ENCODE measurements at places on chromosomes 3 and 15.

DNA sequence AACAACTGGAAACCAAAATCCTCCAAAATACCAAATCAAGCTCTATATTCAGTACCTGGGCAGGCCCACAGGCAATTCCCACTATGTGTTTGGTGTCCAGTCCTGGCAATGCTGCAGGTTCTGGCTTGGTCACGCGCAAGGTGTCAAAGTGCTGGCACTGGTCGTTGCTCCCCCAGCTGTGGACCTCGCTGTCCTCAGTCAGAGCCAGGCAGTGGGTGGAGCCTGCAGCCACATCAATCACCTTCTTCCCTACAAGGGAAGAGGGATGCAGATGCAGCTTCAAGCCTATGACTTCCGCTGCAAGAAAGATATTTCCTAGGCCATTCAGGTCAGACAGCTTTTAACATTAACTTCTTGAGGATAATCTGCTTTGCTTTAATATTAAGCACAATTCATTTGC, 61.3 kb downstream of the HERC2 start:
- DNase-seq, result no peak
- H3K27ac ChIP-seq, result no peak overlapping the region
- peaks cover 13% of the 10 kb centered on the region for H3K36me3 ChIP-seq
- H3K4me1 ChIP-seq, result no peaks in the 10 kb centered on the region

- H3K4me1 ChIP-seq, result no peaks in the 10 kb centered on the region
- no peaks in the 10 kb centered on the region for H3K27me3 ChIP-seq
- H3K36me3 ChIP-seq, result no peaks in the 10 kb centered on the region
These were observed 885.4 kb downstream of the PDCD6IP start for GRCh38 chr3:34683851-34684250.

GRCh38 chr3:162719684-162720341, 1223.2 kb downstream of the OTOL1 start:
- DNase-seq, result no peak
- H3K4me3 ChIP-seq, result no peak overlapping the region
- H3K27ac ChIP-seq, result no peak overlapping the region
- H3K27me3 ChIP-seq, result no peaks in the 10 kb centered on the region
- no peaks in the 10 kb centered on the region for H3K36me3 ChIP-seq

- no peaks in the 10 kb centered on the region for H3K27me3 ChIP-seq
- H3K36me3 ChIP-seq, result no peaks in the 10 kb centered on the region
- no peak overlapping the region for H3K4me3 ChIP-seq
- DNase-seq, result no peak
- no peak overlapping the region for H3K27ac ChIP-seq
- no peaks in the 10 kb centered on the region for H3K4me1 ChIP-seq
These were observed 37.9 kb upstream of the LRTM1 start for GRCh38 chr3:54965746-54966145.

GRCh38 chr3:22296601-22297000, 545.6 kb upstream of the ZNF385D start:
- no peak overlapping the region for H3K27ac ChIP-seq
- H3K36me3 ChIP-seq, result no peaks in the 10 kb centered on the region
- no peak for DNase-seq
- no peaks in the 10 kb centered on the region for H3K27me3 ChIP-seq

DNA sequence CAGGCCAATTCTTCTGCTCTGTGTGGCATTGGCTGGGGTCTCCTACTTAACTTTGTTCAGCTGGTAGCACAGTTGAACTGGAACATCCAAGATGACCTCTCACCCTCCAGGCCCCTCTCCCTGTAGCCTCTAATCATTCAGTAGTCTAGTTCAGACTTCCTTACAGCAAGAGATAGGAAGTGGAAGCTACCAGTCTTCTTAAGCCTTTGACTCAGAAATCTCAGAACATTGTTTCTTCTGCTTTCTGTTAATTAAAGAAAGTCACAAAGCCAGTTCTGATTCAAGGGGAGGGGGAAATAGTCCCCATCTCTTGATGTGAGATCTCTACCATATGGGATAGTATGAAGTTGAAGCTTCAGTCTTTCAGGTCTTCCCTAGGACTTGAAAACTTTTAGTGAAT, 18.8 kb upstream of the SACM1L start:
- DNase-seq, result no peak
- peaks cover 2% of the 10 kb centered on the region for H3K4me1 ChIP-seq
- no peak overlapping the region for H3K4me3 ChIP-seq
- H3K27me3 ChIP-seq, result no peaks in the 10 kb centered on the region

GRCh38 chr3:27160779-27161287, 208.3 kb downstream of the NEK10 start:
- no peak overlapping the region for H3K4me3 ChIP-seq
- no peaks in the 10 kb centered on the region for H3K4me1 ChIP-seq
- H3K27ac ChIP-seq, result no peak overlapping the region
- DNase-seq, result no peak
- no peaks in the 10 kb centered on the region for H3K36me3 ChIP-seq

- H3K36me3 ChIP-seq, result peaks cover 5% of the 10 kb centered on the region
- no peaks in the 10 kb centered on the region for H3K27me3 ChIP-seq
- H3K4me1 ChIP-seq, result no peaks in the 10 kb centered on the region
- H3K27ac ChIP-seq, result no peak overlapping the region
- no peak for DNase-seq
These were observed 520 bp downstream of the ZNF654 start for GRCh38 chr3:88059380-88060170.

GRCh38 chr15:101148166-101148880, 103.5 kb downstream of the CHSY1 start:
- no peaks in the 10 kb centered on the region for H3K27me3 ChIP-seq
- no peak for DNase-seq
- no peaks in the 10 kb centered on the region for H3K36me3 ChIP-seq
- no peak overlapping the region for H3K27ac ChIP-seq
- peaks cover 2% of the 10 kb centered on the region for H3K4me1 ChIP-seq

GRCh38 chr3:105927741-105928140, 58.9 kb upstream of the CBLB start:
- H3K36me3 ChIP-seq, result no peaks in the 10 kb centered on the region
- no peak for DNase-seq
- H3K4me1 ChIP-seq, result no peaks in the 10 kb centered on the region
- no peaks in the 10 kb centered on the region for H3K27me3 ChIP-seq
- H3K4me3 ChIP-seq, result no peak overlapping the region

DNA sequence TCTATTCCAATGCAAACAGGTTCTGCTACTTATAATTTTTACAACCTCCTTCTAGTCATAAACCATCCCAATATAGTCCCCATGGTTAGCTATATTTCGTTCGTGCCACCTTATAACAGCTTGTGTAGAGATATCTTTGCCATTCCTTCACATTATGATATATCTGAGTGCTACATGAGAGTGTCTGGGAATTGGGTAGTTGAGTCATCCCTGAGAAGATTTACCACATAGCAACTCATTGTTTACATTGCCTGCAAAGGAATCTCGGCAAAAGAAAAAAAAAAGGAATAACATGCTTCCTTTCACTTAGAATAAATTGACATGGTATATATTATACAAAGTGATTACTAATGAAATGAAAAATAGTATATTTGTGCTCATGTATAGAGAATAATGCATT, 86.0 kb upstream of the VGLL3 start:
- no peak overlapping the region for H3K4me3 ChIP-seq
- H3K4me1 ChIP-seq, result no peaks in the 10 kb centered on the region
- DNase-seq, result no peak
- no peak overlapping the region for H3K27ac ChIP-seq

- no peak overlapping the region for H3K4me3 ChIP-seq
- H3K36me3 ChIP-seq, result no peaks in the 10 kb centered on the region
- H3K27ac ChIP-seq, result no peak overlapping the region
- no peak for DNase-seq
- no peaks in the 10 kb centered on the region for H3K27me3 ChIP-seq
These were observed 47.6 kb upstream of the ARF4 start for GRCh38 chr3:57644740-57645139.
